ENCODE measurements at places on chromosomes 13 and 19. TPM values are rescaled to one million over a fixed set of nuclear protein-coding genes. Genes with fewer than 3 reads are reported as not detected.

NLRP11 gene
- total RNA-seq: not detected

SHISA2 gene
- 0.72 TPM for total RNA-seq

CPAMD8 gene
- not detected for total RNA-seq

PCSK4 gene
- total RNA-seq: 0.79 TPM

PTGIR gene
- not detected for total RNA-seq

GRK1 gene
- total RNA-seq: not detected

MBD3L3 gene
- total RNA-seq: not detected

SLAIN1 gene
- total RNA-seq: 11.8 TPM

ZNF486 gene
- not detected for total RNA-seq

KLK12 gene
- not detected for total RNA-seq

PEG3 gene
- not detected for total RNA-seq

PROZ gene
- total RNA-seq: not detected

GJB6 gene
- not detected for total RNA-seq

SMIM44 gene
- not detected for total RNA-seq

CYP4F2 gene
- total RNA-seq: not detected

SIAH3 gene
- total RNA-seq: not detected

CAPS gene
- total RNA-seq: 2.1 TPM

SIGLEC5 gene
- total RNA-seq: not detected

SH2D3A gene
- total RNA-seq: 8.1 TPM

EBI3 gene
- total RNA-seq: not detected

LILRB3 gene
- total RNA-seq: not detected

ZNF813 gene
- total RNA-seq: not detected

SPTBN4 gene
- total RNA-seq: 2.8 TPM

ZNF264 gene
- total RNA-seq: 9.5 TPM

LGALS14 gene
- not detected for total RNA-seq

CDC42EP5 gene
- total RNA-seq: not detected

CBY2 gene
- total RNA-seq: 1.1 TPM

TSHZ3 gene
- total RNA-seq: not detected

GIPR gene
- total RNA-seq: 0.69 TPM

ZNF534 gene
- total RNA-seq: not detected

IL27RA gene
- total RNA-seq: 5.6 TPM

MYO9B gene
- total RNA-seq: 12.4 TPM

PCDH20 gene
- 4.5 TPM for total RNA-seq

SERTM1 gene
- total RNA-seq: not detected

KLF1 gene
- total RNA-seq: 1.3 TPM

ERICH4 gene
- total RNA-seq: not detected

GSX1 gene
- not detected for total RNA-seq

FARP1 gene
- 2.6 TPM for total RNA-seq

ZNF729 gene
- total RNA-seq: not detected

CCDC70 gene
- total RNA-seq: not detected

CFD gene
- 9.2 TPM for total RNA-seq

PSG11 gene
- total RNA-seq: not detected

ADGRE1 gene
- not detected for total RNA-seq

MBD3 gene
- total RNA-seq: 70.8 TPM

GPR108 gene
- 60.0 TPM for total RNA-seq

MEDAG gene
- not detected for total RNA-seq

APOC4 gene
- total RNA-seq: not detected

ADGRE2 gene
- total RNA-seq: 0.45 TPM

LYPD5 gene
- 0.69 TPM for total RNA-seq

EPN1 gene
- total RNA-seq: 35.9 TPM

TNFSF9 gene
- 35.4 TPM for total RNA-seq

TMTC4 gene
- 19.8 TPM for total RNA-seq

SPPL2B gene
- 15.4 TPM for total RNA-seq

LILRB1 gene
- not detected for total RNA-seq

CKAP2 gene
- total RNA-seq: 26.5 TPM

Data from NCI-H460 (cell line).